Activated CD8-positive, alpha-beta memory T cell treated with anti-CD3 and anti-CD28 coated beads, Interleukin-2, amount 10 ng/mL, durations not matched to agents 7 days and 5 days (primary cell): ENCODE measurements at places on chromosomes 11 and 22. TPM values are rescaled to one million over a fixed set of nuclear protein-coding genes. Genes with fewer than 3 reads are reported as not detected.

Gene MPPED1
- total RNA-seq = not detected

Gene PRR14L
- total RNA-seq = 62.2 TPM

Gene GGTLC2
- not detected for total RNA-seq

Gene OR52I1
- total RNA-seq = not detected

Gene DERL3
- 18.1 TPM for total RNA-seq

DNA sequence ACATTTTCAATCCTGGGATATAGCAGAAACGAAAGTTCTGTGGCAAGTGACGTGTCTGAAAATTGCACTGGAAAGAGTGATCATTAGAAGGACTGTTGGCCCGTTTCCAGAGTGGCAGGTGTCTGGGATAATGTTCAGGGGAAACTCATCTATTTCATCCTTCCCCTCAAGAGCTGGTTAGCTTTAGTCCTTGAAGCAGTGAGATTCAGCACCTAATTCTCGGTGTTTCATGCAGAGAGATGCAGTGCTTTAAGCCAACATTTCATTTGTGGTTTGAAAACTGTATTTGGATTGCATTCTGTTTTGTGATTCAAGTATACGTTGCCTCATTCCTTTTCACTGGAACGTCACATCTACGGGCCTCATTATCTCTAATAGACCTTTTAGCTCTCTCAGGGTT is 205.0 kb upstream of the RAG2 start:
- DNase-seq = no peak
- H3K36me3 ChIP-seq = no peaks in the 10 kb centered on the region
- no peak overlapping the region for H3K4me3 ChIP-seq
- no peaks in the 10 kb centered on the region for H3K4me1 ChIP-seq

DNA sequence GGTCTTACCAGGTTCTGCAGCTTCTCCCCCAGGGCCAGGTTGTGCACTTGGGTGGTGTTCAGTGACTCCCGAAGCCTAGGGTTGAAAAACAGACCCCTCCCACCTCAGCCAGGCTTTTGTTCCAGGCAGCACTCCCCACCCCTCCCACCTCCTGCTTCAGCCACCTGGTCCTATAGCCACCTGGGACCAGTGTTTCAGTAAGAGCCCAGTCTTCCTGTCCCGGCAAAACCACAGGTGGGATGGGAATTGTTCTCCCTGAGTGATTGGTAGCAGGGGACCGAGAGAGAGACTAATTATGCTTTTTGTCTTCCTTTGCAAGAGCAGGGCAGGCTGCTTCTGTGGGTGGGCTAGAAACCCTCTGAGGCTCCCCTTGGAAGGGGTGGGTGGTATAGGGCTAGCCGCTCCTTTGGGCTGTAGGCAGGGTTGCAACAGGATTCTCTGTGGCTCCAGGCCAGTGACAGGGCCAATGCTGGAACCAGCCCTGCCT is 8.5 kb upstream of the NAALADL1 start:
- no peak overlapping the region for H3K27ac ChIP-seq
- no peaks in the 10 kb centered on the region for H3K4me1 ChIP-seq
- no peaks in the 10 kb centered on the region for H3K36me3 ChIP-seq
- no peak overlapping the region for H3K4me3 ChIP-seq
- DNase-seq = no peak
- H3K27me3 ChIP-seq = no peaks in the 10 kb centered on the region

DNA sequence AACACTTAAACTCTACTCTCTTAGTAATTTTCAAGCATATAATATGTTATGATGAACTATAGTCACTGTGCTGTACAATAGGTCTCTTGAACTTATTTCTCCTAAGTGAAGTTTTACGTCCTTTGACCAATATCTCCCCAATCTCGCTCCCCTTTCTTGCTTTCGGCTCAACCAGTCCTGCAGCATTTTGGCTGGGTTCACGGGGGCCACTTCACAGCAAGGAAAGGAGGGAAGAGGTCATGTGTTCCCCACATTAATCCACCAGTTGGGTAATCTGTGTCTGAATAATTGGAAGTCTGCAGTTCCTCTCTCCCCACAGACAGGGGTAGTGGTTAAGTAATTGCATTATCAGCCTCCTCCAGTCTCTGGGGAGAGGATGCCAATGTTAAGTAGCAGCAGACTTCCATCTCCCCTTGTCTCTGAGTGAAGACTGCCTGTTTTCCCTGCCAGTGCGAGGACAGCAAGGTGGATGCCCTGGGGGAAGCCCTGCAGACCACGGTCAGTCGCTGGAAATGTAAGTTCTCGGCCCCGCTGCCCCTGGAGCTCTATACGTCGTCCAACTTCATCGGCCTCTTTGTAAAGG is 59.2 kb upstream of the CRTAM start:
- H3K27ac ChIP-seq = no peak overlapping the region
- peaks cover 20% of the 10 kb centered on the region for H3K4me1 ChIP-seq
- H3K4me3 ChIP-seq = no peak overlapping the region
- H3K36me3 ChIP-seq = peaks cover 23% of the 10 kb centered on the region
- DNase-seq = no peak

DNA sequence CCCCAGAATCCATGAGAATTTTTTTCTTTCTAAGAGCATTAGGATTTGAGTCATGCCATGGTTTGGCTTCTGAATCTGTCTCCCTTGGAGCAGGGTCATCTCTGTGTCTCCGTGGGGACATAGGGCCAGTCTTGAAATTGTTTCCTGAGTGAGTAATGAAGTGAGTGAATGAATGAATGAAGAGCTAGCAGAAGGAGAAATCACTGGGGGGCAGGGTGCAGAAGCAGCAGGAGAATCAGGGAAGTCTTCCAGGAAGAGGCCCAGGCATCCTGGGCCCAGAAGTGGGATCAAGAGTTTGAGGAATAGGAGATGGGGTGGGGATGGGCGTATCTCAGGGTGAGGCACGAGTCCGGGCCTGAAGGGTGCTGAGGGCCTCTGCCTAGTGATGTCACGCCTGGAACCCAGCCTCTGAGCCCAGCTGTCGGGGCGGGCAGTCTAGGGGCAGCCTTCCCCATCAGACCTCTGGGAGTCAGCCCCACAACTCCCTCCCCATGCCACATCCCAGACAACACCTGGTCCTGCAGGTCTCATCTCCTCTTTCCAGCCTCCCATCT is 12.5 kb upstream of the MGAT3 start:
- H3K27ac ChIP-seq = no peak overlapping the region
- H3K27me3 ChIP-seq = peaks cover 7% of the 10 kb centered on the region

GRCh38 chr11:8527939-8528338 is 66.1 kb downstream of the STK33 start:
- no peaks in the 10 kb centered on the region for H3K36me3 ChIP-seq
- no peak for DNase-seq
- no peaks in the 10 kb centered on the region for H3K4me1 ChIP-seq

DNA sequence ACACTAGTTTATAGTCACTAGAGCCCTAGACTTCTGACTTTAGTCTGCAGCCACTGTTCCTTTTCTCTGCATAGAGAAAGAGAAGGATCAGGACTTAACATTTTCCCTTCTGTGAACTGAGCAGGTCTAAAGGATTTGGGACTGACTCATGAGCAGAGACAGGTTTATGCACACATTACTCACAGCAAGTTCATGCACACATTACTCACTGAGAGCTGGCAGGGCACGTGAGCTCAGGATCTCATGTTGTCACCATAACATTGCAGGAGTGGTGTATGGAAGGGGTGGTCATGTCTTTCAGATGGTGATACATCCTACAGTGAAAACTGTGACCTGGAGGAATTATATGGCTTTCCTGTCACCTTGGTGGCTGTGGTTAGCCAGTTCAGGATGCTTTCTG is 56.4 kb downstream of the CEP164 start:
- H3K27me3 ChIP-seq = no peaks in the 10 kb centered on the region
- peaks cover 1% of the 10 kb centered on the region for H3K36me3 ChIP-seq
- DNase-seq = no peak
- peaks cover under 1% of the 10 kb centered on the region for H3K4me1 ChIP-seq

GRCh38 chr11:94199136-94200130 is 70.8 kb downstream of the PANX1 start:
- peaks cover 3% of the 10 kb centered on the region for H3K27me3 ChIP-seq
- no peak for DNase-seq
- no peak overlapping the region for H3K27ac ChIP-seq
- no peaks in the 10 kb centered on the region for H3K4me1 ChIP-seq
- no peak overlapping the region for H3K4me3 ChIP-seq

- peaks cover 46% of the 10 kb centered on the region for H3K36me3 ChIP-seq
- peaks cover 64% of the 10 kb centered on the region for H3K4me1 ChIP-seq
- peak overlapping the region; percentile 47 for H3K27ac ChIP-seq
- H3K27me3 ChIP-seq = no peaks in the 10 kb centered on the region
- no peak for DNase-seq
These were observed 53.6 kb downstream of the PTPRJ start for GRCh38 chr11:48033918-48034341.

- H3K4me1 ChIP-seq = no peaks in the 10 kb centered on the region
- H3K27ac ChIP-seq = no peak overlapping the region
- no peaks in the 10 kb centered on the region for H3K36me3 ChIP-seq
These were observed 122.5 kb downstream of the KCNQ1OT1 start for GRCh38 chr11:2577031-2577990.

DNA sequence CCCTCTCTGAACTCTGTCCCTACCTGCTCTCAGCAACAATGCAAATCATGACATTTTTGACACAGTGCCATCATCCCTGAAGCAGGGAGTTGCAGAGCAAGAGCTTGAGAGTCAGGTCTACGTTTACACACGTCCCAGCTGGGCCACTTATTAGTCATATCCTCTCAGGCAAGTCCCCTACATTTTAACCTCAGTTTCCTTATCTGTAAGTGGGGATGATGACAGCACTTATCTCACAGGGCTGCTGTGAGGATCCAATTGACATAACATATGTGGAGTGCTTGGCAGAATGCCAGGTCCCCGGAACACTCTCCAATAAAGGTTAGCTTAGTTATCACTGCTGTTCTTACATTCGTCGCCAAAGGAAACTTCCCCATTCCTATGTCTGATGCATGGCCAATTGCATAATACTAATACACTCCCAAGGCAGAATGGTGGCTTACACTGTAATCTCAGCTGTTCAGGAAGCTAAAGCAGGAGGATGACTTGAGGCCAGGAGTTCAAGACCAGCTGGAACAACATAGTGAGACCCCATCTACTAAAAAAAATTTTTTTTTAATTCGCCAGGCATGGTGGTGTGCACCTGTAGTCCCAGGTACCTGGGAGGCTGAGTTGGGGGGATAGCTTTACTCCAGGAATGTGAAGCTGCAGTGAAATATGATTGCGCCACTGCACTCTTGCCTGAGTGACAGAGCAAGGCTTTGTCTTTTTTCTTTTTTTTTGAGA is 16.6 kb downstream of the ASCC2 start:
- peaks cover 19% of the 10 kb centered on the region for H3K4me1 ChIP-seq
- no peak overlapping the region for H3K4me3 ChIP-seq
- no peaks in the 10 kb centered on the region for H3K27me3 ChIP-seq
- H3K36me3 ChIP-seq = peaks cover 52% of the 10 kb centered on the region
- peak overlapping the region; percentile 83 for H3K27ac ChIP-seq

GRCh38 chr11:43021466-43021865 is 290.3 kb upstream of the API5 start:
- no peak overlapping the region for H3K4me3 ChIP-seq
- no peaks in the 10 kb centered on the region for H3K27me3 ChIP-seq
- H3K4me1 ChIP-seq = no peaks in the 10 kb centered on the region
- H3K36me3 ChIP-seq = no peaks in the 10 kb centered on the region

DNA sequence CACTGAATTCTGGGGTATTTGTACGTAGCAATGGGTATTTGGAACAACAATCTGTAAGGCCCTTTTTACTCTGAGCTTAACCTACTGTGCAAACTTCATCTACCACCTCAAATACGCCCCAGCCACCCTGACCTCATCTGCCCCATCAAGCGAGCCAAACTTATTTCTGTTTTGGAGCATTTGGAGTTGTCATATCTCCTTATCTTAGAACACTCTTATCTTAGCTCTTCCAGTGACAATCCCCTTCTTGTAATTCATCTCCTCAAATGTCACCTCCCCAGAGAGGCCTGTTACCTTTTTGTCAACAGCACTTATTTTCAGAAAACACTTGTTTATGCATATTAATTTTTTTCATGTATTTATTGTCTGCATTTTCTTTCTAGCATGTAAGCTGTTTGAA is 4.7 kb upstream of the MSANTD2 start:
- H3K4me1 ChIP-seq = peaks cover 11% of the 10 kb centered on the region
- H3K27me3 ChIP-seq = peaks cover 11% of the 10 kb centered on the region
- no peaks in the 10 kb centered on the region for H3K36me3 ChIP-seq
- no peak overlapping the region for H3K27ac ChIP-seq
- no peak for DNase-seq

DNA sequence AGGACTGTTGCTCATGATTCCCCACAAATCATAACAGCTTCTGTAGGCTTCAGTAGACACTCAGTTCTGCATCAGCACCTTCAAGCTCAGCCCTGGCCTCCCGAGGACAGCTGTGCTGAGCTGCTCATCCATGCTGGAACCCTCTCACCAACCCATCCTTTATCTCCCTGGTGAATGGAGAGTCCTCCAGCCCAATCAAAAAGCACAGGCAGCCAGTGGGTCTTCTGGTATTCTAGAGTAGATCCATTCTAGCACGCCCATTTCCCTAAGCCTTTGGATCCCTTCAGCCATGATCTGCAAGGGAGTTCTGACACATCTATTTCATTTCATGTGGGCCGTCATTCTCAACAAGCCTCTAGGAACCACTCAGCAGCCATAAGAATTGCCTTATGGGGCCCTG is 44.6 kb upstream of the SPATA19 start:
- no peaks in the 10 kb centered on the region for H3K4me1 ChIP-seq
- peaks cover 4% of the 10 kb centered on the region for H3K27me3 ChIP-seq
- peak; percentile 3 for DNase-seq
- no peak overlapping the region for H3K27ac ChIP-seq

DNA sequence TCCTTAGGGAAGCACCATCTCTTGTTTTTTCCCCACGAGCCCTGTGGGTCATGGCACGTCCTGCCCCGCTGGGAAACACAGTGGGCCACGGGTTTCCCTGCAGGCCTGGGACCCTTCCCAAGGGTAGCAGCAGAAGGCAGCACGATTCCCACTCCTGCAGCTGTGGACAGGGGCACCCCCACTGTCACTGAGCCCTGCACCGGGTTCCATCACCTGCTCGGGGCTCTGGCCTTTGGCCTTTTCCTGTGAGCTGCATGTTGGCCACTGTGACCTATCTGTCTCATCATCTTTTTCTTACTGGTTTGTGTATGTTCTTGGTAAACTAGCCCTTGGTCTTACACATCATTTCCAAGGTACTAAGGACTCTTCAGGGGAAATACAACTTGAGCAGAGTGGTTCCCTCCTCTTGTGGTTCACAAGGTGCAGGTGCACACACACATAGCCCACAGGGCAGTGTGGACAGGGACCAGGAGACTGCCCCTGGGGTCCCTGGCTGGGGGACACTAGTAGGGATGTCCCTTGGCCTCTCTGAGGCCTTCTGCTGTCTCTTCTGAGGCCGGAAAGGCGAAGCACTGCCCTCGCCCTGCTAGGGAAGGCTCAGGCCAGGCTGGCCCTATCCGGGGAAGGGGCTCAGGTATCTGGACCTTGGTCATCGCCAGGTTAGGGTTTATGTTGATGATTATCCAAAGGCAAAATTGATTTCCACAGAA is 19.0 kb upstream of the TXNRD2 start:
- H3K27me3 ChIP-seq = no peaks in the 10 kb centered on the region
- H3K27ac ChIP-seq = peak overlapping the region; percentile 35
- H3K36me3 ChIP-seq = peaks cover 1% of the 10 kb centered on the region
- DNase-seq = no peak
- H3K4me1 ChIP-seq = peaks cover 30% of the 10 kb centered on the region

GRCh38 chr11:115505175-115505574 is 960 bp upstream of the CADM1 start:
- H3K36me3 ChIP-seq = no peaks in the 10 kb centered on the region
- H3K27ac ChIP-seq = peak overlapping the region; percentile 34
- H3K4me1 ChIP-seq = peaks cover 5% of the 10 kb centered on the region
- no peak overlapping the region for H3K4me3 ChIP-seq

- H3K4me1 ChIP-seq = peaks cover 7% of the 10 kb centered on the region
- peaks cover 6% of the 10 kb centered on the region for H3K27me3 ChIP-seq
- no peak overlapping the region for H3K27ac ChIP-seq
- no peak overlapping the region for H3K4me3 ChIP-seq
- DNase-seq = no peak
- H3K36me3 ChIP-seq = no peaks in the 10 kb centered on the region
These were observed 28.8 kb upstream of the P2RY2 start for GRCh38 chr11:73189315-73189714.
